ENCODE measurements at places on chromosomes 3 and 15. TPM values are rescaled to one million over a fixed set of nuclear protein-coding genes. Genes with fewer than 3 reads are reported as not detected.
A peak's percentile ranks its signal among the peaks of the same experiment; 100 is the strongest.

DNA sequence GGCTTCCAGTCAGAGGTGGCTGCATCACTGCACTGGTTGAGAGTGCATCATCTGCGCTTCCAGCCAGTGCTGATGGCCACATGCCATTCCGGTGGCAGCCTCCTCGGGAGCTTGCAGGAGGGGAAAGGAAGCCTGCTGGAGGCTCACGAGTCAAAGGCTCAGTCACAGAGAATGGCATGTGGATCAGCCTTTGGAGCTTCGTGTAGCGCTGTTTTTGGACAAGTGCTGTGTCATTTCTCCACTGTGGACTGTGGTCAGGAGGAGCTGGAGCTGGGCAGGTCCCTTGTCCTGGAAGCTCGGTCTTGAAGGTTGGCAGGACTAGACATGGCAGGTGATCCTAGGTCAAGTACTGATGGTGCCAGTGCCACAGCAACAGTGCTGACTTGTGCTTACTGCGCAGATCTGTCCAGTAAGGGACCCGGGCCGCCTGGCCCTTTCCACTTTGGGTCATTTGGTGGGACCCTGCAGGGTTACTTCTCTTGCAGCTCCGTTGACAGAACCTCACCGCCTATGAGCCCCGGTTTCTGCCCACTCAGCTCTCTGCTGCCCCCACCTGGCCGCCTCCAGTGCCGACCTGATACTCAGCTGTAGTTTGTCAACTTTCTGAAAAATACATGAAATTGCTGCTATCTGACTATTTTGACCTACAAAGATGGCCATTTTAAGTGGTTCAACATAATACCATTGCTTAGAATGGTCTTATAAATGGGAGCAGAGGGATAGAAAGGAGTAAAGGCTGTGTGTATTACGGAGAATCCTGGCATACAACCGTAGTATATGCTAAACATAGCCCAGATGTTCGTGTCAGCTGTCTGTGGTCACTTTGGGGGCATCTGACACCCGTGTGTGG lies 27.6 kb upstream of the TRPM1 start:
- DNase-seq = peak; percentile 72

- no peak for DNase-seq
Observed at GRCh38 chr3:176867681-176868663, 329.3 kb downstream of the TBL1XR1 start.

- no peak for DNase-seq
Observed at GRCh38 chr15:89822611-89822950, 7.9 kb upstream of the ANPEP start.

GRCh38 chr15:68410466-68411342 lies 21.3 kb downstream of the ITGA11 start:
- no peak for DNase-seq

- no peak for DNase-seq
Observed at GRCh38 chr3:14792691-14793121, 26.1 kb upstream of the FGD5 start.

DNA sequence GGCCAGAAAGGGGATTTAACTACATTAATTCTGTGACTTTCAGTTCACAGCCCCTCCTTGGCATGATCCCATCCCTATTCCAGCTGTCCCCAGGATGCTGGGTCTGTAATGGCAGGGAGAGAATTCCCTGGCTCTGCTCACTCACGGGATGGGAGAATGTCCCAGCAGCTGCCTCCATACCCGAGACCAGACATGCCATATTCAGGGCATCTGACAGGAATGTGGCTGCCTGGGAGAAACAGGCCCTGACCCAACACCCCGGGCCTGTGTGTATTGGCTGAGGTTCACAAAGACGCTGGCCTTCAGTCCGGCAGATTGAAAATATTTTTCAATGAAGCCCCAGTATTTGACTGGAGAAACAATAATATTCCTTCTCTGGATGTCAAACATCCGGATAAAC lies 83.6 kb upstream of the SMAD3 start:
- DNase-seq = no peak

DNA sequence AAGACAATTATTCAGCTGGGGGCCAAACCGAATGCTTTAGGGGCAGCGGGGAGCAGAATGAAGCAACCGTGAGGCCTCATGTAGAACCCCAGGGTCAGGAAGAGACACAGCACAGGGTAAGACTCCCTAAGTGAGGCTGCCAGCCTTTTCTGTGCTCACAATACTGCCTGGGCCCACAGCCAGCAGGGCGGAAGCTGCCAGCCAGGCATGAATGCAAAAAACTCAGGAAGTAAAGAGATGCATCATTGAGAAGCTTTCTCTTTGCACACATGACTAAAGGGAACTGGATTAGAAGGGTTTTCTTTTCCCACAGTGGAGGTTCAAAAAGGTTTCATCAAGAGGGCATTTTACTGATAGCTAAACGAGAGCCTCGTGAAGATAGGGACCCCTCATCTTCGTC lies 33.3 kb downstream of the CA12 start:
- DNase-seq = peak; percentile 83

- DNase-seq = no peak
Observed at GRCh38 chr15:35301088-35301487, 216.0 kb upstream of the NANOGP8 start.

Gene CYP1A2
- total RNA-seq = not detected

Gene EFCC1
- not detected for total RNA-seq

Gene STARD5
- total RNA-seq = 8.8 TPM

Gene CLDN1
- total RNA-seq = 0.18 TPM
